Stimulated activated CD8-positive, alpha-beta memory T cell treated with anti-CD3 and anti-CD28 coated beads, Interleukin-7, amount 100 ng/mL, for 24 hours (primary cell): ENCODE measurements at places on chromosomes 4 and X.

DNA sequence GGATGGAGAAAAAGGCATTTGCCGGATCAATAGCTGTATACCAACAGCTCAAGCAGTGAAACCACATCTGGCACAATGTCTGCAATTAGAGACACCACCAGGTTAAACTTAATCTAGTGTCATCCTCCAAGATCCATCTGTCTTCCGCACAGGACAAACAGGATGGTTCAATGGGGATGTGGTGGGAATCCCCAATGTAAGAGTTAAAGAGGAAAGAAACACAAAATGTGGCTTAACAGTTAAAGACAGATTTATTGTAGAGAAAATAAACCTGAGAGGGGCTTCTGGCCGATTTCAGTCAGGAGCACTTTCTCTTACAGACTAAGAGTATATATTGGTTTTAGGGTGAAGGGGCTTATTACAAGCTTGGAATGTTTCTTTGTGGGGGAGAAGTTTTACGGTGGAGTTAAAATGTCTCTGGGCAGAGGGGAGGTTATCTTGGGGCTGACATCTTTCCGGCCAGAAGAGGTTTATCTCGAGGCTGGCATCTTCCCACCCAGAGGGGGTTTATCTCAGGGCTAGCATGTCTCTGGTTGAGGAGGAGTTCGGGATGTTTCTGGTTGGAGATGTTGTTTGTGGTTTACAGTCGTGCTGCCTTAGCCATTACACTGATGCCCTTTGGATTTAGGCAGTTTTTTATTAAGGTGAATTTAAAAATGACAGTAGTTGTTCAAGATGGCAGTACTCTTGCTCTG, 61.7 kb downstream of the KANTR start:
- no peak for DNase-seq

- DNase-seq = no peak
Observed at GRCh38 chrX:77450415-77450814, 3.2 kb downstream of the FGF16 start.

DNA sequence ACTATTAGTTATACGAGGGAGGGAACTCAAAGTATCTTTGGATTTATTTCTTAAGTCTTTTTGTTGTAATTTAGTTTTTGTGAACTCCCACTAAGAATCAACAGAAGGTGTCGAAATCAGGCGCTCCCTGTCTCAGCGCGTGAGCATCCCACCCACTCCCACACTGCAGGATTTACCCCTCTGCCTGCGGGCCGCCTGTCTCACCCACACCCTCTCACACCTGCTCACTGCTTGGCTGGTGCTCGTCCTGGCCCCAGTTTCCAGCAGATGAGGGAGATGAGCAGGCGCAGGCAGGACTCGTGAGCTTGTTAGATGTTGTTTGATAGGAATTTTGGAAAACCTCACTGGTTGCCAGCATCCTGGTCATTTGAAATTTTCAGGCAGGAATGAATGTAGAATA, 20.8 kb upstream of the HGFAC start:
- no peak for DNase-seq

DNA sequence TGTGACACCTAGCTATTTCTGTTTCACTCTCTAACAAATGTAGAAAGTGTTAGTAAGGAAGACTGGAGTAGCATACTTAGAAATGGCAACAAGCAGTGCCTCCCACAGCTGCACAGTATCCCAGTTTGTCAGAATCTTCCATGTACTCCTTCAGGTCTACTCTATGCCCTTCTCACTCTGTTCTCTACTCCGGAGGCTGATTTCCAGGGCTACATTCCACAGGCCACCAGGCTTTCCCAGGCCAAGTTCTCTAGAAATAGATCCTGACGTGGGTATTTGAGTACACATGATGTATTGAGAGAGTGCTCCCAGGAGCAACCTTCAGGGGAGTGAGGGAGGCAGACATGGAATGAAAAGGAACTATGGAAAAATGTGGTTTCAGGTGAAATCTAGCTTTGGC, 177.3 kb upstream of the GK2 start:
- no peak for DNase-seq

GRCh38 chr4:184253072-184253420, 35.4 kb upstream of the ENPP6 start:
- DNase-seq = no peak

DNA sequence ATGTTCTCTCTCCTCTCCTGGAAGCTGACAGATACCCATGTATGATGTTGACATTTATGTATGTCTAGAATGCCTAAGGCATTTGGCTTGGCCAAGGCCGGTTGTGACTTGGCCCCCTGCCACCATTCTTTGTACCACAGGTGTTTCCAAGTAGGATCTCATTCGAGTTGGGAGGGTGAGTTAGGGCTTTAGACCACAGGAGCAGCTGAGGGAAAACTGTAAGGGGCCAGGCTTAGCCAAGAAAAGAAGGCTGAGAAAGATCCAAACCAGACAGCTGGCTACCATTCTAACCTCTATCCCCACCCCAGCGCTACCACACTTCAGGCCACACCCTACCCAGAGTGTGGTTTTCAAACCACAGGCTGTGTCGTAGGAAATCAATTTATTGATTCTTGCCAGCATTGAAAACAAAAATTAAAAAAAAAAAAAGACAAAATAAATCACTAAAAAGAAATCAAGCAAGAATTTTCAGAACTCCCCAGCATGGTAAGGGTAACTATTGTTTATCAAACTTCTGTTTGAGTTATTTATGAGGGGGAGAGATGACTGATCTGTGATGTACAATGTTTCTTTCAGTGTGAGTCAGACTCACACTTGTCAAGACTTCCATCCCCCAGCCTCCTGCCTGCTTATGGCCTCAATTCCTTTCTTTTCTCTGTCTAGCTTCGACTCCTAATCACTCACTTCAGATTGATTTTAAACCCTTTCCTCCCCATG, 9.9 kb downstream of the TMSB4X start:
- no peak for DNase-seq

GRCh38 chr4:170589597-170590191, 499.9 kb upstream of the AADAT start:
- DNase-seq = no peak

GRCh38 chr4:153076861-153077260, 127.4 kb upstream of the TRIM2 start:
- no peak for DNase-seq

DNA sequence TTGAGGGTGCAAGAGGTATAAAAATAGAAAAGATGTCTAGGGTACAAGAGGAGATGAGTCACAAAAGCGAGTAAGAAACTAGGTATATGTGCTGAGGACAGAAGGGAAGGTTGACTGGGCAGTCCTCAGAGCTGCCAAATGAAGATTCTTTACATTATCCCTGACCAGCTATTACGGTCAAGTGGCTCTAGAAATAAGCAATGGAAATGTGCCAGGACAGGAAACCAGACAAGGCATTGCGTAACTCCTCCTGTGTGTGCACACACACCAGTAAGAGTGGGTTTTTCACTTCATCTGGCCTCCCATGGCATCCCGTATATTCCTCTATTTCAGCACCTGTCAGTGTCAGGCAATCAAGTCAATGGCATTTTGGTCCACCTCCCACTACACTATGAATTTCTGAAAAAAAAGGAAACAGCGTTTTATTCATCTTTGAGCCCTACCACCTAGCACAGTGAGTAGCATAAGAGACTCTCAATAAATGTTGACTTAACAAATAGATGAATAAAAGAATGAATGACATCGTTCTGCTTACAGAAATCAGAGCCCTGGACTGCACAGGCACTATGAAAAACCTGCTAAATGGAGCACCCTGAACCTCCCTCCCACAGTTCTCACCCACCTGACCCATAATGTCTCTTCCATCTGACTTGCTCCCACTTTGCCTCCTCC, 62.6 kb upstream of the KLF3 start:
- no peak for DNase-seq

DNA sequence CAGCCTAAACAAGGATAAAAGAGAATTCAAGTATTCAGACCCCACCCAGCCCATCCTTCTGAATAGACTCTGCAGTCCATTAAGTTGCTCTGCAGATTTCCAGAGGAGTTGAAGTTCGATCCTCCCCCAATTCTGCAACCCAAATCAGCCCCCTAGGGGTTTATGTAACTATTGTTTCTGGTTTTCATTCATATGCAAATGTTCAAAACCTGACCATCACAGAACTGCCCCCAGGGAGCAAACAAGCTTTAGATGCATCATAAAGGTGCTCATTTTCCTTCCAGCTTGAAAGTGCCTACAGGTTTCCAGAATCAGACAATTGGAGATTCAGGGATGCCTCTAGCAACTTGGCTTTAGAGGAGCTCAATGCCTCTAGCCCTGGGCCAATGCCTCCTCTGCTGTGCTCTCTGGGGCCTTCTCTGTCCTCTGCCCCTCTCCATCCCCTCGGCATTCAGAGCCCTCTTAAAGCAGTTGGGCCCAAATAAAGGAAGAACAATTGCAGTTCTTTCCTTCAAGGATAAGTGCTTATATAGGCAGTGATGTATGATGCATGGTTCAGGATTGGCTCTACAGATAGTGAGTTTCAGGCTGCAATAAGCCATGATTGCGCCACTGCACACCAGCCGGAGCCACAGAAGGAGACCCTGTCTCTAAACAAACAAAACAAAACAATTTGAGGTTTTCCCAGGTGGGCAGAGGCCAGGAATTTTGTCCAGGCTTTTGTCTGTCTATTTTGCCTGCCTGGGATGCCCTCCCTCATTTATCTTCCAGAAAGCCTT, 23.5 kb upstream of the SPINK2 start:
- no peak for DNase-seq

DNA sequence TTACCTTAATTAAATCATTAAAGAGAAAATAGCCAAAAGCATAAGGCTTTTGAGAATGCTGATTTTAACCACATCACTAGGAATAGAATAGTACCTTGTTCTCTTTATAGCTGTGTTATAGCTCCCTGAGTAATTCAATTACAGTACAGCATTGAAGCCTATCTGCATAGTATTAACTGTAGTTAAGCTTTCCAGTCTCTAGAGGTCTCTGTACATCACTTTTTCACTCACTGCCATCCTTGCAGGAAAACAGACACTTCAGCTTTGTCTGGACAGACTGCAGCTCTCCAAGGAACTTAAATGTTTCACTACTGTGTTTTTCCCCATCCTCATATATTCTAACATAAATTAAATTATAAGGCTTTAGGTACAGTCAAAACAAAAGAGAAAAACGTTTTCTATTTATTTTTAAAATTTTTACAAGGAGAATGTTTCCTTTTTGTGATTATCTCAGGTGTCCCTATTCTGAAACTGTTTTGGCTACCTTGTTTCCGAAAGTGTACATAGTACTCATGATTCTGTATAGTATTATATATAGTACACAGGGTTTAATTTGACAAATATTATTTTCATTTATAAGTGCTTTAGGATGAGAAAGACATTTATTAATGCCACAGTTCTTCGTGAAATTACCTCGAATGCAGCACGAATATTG, 407.9 kb downstream of the PCDH18 start:
- no peak for DNase-seq

DNA sequence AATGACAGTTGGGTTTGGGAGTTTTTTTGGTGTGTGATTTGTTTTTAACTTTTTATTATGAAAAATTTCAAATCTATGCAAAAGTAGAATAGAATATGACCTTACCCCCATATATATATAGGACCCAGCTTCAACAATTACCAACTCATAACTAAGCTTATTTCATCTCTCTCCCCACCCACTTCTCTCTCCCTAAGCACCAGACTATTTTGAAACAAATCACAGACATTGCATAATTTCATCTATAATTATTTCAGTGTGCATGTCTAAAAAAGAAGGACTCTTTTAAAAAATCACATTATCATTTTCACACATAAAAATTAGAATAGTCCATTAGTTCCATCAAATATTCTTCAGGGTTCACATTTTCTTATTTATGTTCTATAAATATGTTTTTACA, 28.3 kb upstream of the NKX6-1 start:
- DNase-seq = no peak

GRCh38 chr4:15159477-15160019, 157.3 kb downstream of the CPEB2 start:
- no peak for DNase-seq

DNA sequence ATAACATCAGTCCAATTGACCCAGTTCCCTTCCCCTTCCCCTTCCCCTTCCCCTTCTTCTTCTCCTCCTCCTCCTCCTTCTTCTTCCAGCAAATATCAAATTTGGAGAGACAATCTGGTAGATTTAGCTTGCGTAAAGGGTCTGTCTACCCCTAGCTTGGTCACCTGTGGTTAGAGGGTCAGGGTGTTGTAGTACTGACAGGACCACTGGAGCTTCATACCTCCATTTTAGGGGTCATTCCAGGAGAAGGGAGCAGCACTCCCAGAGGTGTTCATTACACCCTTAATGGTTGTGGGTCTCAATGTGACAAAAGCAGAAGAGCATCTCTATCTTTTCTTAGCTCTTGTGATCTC, 3.7 kb upstream of the FGB start:
- no peak for DNase-seq

DNA sequence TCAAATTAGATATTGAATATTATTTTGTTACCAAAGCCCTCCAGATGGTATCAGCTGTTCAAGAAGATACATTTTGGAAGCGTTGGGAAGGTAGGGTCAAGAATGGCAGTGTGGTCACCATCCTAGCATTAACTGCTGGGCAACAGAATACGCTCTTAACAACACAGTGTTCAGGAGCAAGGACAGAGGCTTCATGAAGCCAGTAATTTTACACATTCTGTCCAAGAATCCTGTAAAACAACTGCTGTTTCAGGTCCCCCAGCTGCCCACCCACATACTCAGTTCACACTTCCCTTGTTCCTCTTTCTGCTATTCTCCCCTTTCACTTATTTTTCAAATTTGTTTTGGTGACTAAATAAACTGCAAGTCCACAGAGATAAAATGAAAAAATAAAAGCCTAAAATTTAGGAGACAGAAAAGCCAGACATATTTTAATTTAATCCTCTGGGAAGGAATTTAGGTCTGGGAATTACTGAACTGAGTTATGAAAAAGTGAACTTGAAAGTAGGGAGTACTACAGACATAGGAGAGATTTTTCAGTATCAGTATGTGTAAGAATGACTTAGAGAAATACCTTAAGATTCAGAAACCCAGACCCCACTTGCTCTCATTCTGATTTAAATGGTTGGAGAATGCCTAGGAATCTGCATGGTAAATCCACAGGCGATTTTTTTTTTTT, 406.7 kb downstream of the MAPK10 start:
- no peak for DNase-seq

DNA sequence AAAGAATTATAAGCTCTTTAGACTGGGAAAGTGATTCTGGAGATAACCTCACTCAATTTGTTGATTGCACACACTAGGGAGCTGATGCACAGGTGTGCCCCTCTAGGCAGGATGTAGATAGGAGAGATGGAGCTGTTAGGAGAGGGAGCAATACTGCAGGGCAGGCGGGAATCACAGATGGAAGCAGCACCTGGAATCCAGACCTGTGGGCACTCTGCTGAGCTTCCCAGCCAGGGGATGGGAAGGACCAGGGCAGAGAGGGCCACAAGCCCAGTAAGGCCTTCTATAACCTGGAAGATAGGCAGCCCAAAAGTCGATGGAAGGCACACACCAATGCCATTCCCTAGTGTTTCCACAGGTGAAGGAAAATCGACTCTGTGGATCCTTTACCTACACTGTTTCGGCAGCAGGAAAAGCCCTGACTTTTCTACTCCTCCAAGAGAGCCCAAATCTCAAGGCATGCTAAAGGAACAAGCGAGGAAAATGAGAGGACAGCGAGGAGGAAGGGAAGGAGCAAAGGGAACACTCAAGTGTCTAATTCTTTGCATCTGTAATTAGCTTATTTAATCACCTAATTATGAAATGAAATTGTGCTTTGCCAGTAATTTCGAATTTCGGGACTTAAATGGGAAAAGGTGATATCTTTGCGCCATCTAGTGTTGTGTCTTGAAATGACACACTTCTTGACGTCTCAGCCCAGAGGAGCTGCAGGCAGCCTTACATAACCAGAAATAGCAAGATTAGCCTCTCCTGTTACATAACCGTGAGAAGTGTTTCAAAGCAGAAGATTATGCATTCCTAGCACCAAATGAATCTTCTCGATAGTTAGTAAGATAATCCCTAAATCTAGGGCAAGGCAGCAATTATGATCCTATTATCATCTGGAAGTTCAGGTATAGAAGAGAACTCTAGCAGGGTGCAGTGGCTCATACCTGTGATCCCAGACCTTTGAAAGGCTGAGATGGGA, 31.0 kb upstream of the TLR3 start:
- DNase-seq = no peak
